Stimulated activated CD4-positive, alpha-beta T cell treated with anti-CD3 and anti-CD28 coated beads, Interleukin-12 subunit alpha, Interleukin-12 subunit beta, amount 100 ng/mL, for 24 hours (primary cell): ENCODE measurements at places on chromosomes 6 and 20.

GRCh38 chr6:5234874-5235273 lies 25.9 kb downstream of the LYRM4 start:
- DNase-seq = no peak

DNA sequence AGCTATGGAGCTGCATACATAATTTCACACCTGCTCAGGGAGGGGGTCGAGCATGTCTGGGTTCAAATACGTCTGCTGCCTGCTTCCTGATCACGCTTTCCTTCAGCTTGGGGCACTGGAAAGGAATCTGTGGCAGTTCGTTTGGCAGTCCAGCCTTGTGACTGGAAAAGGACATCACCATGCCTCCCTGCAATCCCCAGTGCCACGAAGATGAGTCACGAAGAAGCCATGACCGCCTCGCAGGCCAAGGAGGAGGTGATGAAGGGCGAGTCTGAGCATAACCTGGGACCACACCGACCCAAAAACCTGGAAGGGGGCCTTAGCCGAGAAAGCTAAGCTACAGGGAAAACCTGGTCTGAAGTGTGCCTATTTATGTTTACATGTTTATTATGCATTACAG lies 13.1 kb downstream of the JAG1 start:
- DNase-seq = no peak

- no peak for DNase-seq
Measured at GRCh38 chr6:56146086-56146485, 101.3 kb downstream of the COL21A1 start.

- DNase-seq = no peak
Measured at GRCh38 chr6:153059757-153060156, 57.2 kb upstream of the MTRF1L start.

DNA sequence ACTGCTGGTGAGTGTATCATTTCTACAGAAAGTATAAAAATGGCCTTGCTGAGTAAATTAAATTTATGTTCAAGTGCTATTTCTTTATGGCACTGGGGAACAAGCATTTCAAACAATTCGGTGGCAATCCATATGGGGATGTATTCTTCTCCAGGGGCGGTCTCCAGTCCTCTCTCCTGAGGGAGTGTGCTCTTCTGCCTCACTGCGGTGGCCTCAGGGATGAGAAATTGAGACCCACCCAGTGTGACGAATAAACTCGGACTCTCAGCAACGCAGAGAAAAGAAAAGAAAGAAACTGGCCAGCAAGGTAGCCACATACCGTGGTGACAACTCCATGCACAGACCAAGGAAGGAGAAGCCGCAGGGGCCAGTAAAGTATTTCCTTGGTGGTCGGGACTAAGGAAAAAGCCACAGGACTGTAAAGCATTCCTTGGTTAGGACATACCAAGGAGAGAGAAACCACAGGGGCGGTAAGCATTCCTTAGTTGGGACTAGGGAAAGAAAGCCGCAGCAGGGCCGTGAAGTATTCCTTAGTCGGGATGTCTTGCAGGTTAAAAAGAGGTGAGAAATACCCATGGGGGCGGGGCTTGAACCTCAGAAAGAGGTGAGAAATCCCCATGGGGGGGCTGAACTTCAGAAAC lies 13.6 kb upstream of the GOPC start:
- DNase-seq = no peak

DNA sequence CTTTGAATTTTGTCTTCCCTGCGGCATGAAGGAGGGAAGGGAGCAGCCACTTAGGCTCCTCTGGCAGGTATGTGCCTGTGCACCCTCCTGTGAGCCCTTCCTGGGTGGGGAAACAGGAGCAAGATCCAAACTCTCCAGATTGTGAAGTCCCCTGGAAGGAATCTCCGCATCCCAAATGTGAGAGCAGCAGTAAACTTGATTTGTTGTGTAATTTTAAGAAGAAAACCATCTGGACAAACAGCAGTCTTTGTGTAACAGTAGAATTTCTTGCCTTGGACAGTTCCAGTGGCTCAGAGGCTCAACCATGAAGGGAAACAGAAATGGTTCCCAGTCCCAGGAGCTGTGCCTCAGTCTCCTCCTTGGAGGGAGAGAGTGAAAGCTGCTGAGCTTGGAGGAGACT lies 39.7 kb downstream of the CDH26 start:
- no peak for DNase-seq

DNA sequence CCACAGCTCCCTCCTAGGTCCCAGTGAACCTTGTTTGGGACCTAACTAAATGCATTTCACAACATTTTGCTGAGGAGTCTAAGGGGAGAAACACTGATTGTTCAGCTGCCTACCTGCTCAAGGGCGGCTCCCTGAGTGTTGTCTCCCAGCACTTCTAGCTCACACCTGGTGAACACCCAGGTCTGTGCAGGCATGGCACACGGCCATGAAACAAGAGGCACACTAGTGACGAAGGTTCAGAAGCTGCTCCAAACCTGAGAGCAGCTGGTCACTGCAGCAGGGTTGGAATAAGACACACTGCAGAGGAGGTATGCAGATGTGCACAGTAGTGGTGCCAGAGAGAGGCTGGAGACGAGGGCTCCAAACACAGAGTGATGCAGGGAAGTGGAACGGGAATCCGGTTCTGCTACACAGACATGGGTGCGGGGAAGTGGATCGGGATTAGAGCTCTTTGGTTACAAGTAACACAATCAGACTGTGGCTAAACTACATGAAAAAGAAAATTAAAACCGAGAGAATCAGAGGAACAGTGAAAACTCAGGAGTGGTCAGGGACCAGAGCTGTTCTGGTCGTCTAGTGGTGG lies 486.1 kb upstream of the CDH4 start:
- DNase-seq = no peak

- DNase-seq = peak; percentile 3
Measured at GRCh38 chr6:125749865-125750691, 646 bp downstream of the HEY2 start.

- DNase-seq = no peak
Measured at GRCh38 chr6:108589244-108589791, 28.6 kb downstream of the FOXO3 start.

GRCh38 chr20:18056174-18057100 lies 1.3 kb downstream of the OVOL2 start:
- DNase-seq = no peak

- no peak for DNase-seq
Measured at GRCh38 chr6:137222381-137222780, 3.2 kb upstream of the IFNGR1 start.

GRCh38 chr20:18839507-18840247 lies 26.1 kb downstream of the SCP2D1 start:
- no peak for DNase-seq

- DNase-seq = peak; percentile 38
Measured at GRCh38 chr6:7106752-7107577, 796 bp upstream of the RREB1 start.

GRCh38 chr6:747028-747427 lies 54.1 kb upstream of the EXOC2 start:
- no peak for DNase-seq

GRCh38 chr6:21537637-21538036 lies 55.9 kb upstream of the SOX4 start:
- no peak for DNase-seq

DNA sequence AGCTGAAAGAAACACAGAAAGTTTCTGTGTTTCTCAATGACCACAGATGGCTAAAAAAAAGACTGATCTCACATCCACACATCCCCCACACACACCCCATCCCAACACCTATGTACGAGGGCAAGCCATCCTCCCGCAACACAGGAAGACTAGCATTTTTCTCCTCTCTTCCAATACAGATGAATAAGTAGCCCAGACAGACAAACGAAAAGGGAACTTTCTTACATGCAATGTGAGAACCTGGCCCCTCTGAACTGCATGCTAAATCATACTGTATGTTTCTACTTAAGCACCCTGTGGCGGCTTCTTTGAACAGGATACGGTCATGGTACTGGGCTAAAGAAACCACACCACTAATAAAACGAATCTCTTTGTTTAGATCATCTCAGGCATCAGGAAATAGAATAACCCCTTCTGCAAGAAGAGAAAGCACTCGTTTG lies 116.2 kb downstream of the GMDS start:
- no peak for DNase-seq

- no peak for DNase-seq
Measured at GRCh38 chr6:1603708-1604107, 6.0 kb upstream of the FOXC1 start.

GRCh38 chr20:44003609-44004008 lies 89.0 kb downstream of the TOX2 start:
- no peak for DNase-seq

DNA sequence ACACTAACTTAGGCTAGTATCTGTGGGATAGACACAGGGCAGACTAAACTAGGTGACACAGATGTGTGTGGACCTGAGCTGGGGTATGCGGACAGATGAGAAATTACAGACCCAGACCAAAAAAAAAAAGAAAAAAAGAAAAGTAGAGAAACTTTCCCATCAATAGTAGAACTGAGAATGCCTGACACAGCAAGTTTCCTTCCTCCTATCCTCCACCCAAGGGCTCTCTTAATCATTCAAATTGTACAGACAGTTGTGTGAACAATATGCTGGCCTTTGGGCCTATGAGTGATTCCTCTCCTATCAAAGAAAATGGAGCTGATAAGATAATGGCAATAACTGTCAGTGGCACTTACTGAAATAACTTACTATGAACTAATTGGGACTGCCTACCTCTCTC lies 226.7 kb upstream of the PRDM1 start:
- no peak for DNase-seq

GRCh38 chr6:21244897-21245470 lies 348.6 kb upstream of the SOX4 start:
- DNase-seq = no peak

DNA sequence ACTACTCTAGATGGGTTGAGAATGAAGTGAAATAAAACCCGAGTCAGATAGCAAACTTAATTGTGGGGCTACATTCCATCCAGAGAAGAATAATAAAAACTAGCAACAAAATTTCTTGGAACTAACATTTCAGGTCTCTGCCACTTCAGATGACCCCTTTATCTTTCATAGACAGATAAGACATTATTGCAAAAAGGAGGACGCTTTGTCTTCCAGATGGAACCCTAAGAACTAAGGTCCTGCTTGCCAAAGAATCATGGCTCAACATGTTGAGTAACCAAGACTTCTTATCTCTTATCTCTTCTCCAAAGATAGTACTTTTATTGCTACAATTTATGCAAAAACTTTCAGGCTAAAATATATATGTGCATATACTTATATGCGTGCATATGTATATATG lies 221.1 kb upstream of the PREP start:
- no peak for DNase-seq

DNA sequence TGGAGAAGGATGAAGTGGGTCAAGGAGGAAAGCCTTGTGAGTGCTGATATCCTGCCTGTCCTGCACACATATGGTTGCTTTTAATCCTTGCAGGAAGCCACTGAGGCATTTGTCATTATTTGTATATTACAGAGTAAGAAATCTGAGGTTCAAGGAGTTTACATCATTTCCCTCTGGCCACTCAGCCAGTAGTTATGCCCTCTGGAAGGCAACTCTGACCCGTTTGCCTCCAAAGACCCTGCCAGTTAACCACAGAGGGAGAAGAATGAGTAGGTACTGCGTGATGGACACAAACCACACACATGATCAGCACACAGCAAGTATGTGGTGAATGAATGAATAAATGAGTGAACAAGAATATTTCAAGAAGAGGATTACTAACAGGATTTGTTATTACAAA lies 7.9 kb upstream of the FAM210B start:
- no peak for DNase-seq

GRCh38 chr6:163128324-163128723 lies 286.2 kb upstream of the QKI start:
- DNase-seq = no peak

- DNase-seq = no peak
Measured at GRCh38 chr6:122947355-122947754, 48.7 kb upstream of the CLVS2 start.

DNA sequence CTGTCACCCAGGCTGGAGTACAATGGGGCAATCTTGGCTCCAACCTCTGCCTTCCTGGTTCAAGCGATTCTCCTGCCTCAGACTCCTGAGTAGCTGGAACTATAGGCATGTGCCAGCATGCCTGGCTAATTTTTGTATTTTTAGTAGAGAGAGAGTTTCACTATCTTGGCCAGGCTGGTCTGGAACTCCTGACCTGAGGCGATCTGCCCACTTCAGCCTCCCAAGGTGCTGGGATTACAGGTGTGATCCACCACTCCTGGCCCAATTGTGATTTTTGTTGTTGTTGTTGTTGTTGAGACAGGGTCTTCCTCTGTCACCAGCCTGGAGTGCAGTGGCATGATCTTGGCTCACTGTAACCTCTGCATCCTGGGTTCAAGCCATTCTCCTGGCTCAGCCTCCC lies 69.3 kb downstream of the CBFA2T2 start:
- no peak for DNase-seq

GRCh38 chr6:131398176-131398575 lies 174.8 kb upstream of the ARG1 start:
- no peak for DNase-seq

- DNase-seq = no peak
Measured at GRCh38 chr6:107491760-107492660, 2.1 kb downstream of the SOBP start.
